ENCODE measurements at places on chromosomes 2 and 18. TPM values are rescaled to one million over a fixed set of nuclear protein-coding genes. Genes with fewer than 3 reads are reported as not detected.

- no peak overlapping the region for H3K4me3 ChIP-seq
- no peaks in the 10 kb centered on the region for H3K36me3 ChIP-seq
- H3K27ac ChIP-seq, result no peak overlapping the region
- H3K4me1 ChIP-seq, result no peaks in the 10 kb centered on the region
- DNase-seq, result no peak
These were observed 7.2 kb upstream of the LAMA3 start for GRCh38 chr18:23682045-23682444.

DNA sequence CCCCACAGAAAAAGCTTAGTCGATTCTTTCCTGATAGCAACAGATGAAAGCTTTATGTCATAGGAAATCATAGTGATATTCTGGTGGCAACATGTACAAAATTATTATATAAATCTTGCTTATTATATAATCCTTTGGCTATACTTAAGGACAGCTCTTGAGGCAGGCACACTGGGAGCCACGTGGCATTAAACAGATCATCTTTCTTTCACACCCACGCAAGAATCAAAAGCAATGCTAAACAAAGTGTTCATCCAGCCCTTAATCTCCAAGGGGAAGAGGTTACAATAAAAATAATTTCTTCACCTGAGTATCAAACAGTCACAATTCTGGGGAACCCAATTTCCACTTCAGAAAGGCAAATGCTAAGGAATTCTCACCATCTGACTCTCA lies 57.8 kb downstream of the CYB5A start:
- H3K36me3 ChIP-seq, result no peaks in the 10 kb centered on the region
- no peaks in the 10 kb centered on the region for H3K27me3 ChIP-seq
- no peaks in the 10 kb centered on the region for H3K4me1 ChIP-seq
- DNase-seq, result no peak

GRCh38 chr2:229714080-229714735 lies at the start of gene DNER:
DNER (minus strand) TSS chr2:229714555; CDS start chr2:229714423, 132 bp downstream.
- no peak within 1 kb of the TSS for H3K27ac ChIP-seq
- H3K4me3 ChIP-seq, result peak within 1 kb of the TSS; percentile 66
- peaks cover 16% of the 10 kb centered on the region for H3K4me1 ChIP-seq

DNA sequence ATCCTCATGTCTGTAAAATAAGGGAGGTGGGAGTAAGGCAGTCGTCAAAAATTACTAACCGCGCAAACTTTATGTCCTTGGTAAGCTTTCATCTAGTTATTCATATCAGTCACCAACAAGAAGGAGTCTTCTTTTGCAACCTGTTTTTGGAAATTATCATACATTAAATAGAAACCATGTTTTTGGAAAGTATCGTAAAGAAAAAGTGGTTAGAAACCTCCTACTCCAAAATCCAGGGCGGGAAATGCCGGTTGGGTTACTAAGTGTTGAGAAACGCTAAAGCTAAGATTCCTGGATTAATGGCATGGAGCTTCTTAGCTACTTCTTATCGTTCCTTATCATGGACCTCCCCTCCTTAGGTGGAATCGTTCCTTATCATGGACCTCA lies 778 bp downstream of the BBS5 start:
- no peak for DNase-seq
- H3K4me3 ChIP-seq, result peak overlapping the region; percentile 75
- H3K36me3 ChIP-seq, result no peaks in the 10 kb centered on the region
- H3K27me3 ChIP-seq, result no peaks in the 10 kb centered on the region

- H3K27me3 ChIP-seq, result no peaks in the 10 kb centered on the region
- DNase-seq, result no peak
- no peak overlapping the region for H3K27ac ChIP-seq
- no peaks in the 10 kb centered on the region for H3K36me3 ChIP-seq
These were observed 234.6 kb downstream of the HAUS1 start for GRCh38 chr18:46338766-46339165.

GRCh38 chr2:241947004-241947350 lies 77.4 kb downstream of the RTP5 start:
- peaks cover 16% of the 10 kb centered on the region for H3K4me1 ChIP-seq
- H3K27me3 ChIP-seq, result no peaks in the 10 kb centered on the region
- no peak overlapping the region for H3K27ac ChIP-seq

CDH20 gene
- total RNA-seq, result not detected

IL18RAP gene
- 4.4 TPM for total RNA-seq

RSAD2 gene
- total RNA-seq, result 12.4 TPM
